ENCODE measurements at places on chromosomes 7 and 10. TPM values are rescaled to one million over a fixed set of nuclear protein-coding genes. Genes with fewer than 3 reads are reported as not detected.

Gene FBXO24
- total RNA-seq: 0.40 TPM

Gene LIPN
- total RNA-seq: not detected

DNA sequence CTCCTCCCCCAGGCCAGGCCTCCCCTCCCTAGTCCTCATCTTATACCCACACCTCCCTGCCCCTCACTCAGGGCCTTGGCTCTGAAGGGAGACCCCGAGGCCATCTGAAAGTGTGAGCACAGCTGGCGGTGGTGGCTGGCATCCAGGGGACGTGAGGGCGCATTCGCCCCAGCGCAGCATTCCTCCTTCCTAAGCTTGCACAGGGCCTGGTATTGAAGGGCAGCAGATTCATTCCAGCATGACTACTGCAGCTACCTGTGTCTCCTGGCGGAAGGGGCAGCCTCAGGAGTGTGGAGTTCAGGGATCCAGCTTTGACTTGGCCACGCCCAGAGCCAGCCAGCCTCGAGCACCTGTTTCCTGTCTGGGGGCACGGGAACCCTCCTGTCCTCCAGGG, 72.6 kb downstream of the PARP12 start:
- no peak for DNase-seq

DNA sequence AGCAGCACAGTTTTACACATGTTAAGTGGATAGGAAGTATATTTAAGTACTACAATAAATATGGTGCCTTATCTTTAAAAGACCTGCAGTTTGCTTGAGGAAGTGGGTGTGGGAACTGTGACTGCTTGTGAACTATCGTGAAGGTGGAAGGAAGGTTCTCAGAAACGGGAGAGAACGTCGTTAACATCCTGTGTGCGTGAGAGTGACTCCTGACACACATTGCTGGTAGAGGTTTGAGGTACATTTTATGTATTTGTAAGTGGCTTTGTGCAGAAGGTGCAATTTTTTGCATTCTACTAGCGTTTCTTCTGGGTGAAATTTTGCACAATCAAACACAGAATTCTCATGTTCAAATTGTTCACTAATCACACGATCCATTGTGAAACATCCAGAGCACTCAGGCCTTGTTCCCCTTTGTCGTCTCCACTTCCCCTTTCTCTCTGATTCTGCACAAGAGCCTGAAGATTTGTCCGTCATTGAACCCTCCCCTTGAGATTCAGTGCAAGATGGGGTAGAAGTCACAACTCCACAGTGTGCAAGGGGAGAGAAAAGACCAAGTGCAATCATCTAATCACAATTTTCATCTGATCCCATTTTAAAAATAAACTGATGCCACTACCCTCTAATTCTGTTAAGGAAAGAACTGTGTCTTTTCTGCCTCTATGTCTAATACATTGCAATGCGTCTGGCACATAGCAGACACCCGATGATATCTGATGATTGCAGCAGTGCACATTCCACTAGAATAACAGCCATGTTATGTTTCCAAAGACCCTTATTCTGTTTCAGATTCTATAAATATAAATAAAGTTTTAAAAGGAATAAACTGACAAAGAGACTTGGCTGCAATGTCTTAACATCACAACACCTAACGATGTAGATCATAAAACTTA, 279.9 kb downstream of the NEBL start:
- DNase-seq: no peak

Gene MDH2
- 376 TPM for total RNA-seq

GRCh38 chr7:155358948-155359712, 61.5 kb downstream of the INSIG1 start:
- peak; percentile 31 for DNase-seq

Gene DPP6
- not detected for total RNA-seq

DNA sequence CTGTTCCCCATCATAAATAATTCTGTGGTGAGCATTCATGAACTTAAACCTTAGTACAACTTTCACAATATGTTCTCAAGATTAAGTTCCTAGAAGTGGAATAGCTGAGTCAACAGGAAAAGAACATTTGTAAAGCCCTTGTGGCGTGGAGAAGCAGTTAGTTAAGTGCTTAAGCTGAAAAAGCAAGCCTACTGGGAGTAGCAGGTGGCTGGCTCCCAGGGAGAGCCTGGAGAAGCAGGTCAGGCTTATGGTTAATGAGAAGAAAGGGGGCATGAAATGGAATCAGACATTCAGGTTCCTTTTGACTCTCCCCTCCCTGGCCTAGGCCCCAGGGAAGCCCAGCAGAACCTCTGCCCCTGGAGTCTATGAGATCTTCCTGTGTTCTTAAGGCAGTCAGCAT, 35.3 kb downstream of the VSTM4 start:
- DNase-seq: no peak

Gene JCAD
- 19.3 TPM for total RNA-seq

DNA sequence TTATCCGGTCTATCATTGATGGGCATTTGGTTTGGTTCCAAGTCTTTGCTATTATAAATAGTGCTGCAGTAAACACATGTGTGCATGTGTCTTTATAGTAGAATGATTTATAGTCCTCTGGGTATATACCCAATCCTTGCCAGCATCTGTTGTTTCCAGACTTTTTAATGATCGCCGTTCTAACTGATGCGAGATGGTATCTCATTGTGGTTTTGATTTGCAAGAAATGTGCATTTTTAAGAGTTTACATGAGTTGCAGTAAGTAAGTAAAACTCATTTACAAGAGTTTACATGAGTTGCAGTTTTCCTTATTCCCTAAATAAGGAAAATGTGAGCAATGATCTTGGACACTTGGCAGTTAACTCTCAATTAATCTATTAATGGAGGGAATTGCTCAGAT, 312.1 kb downstream of the LHFPL3 start:
- DNase-seq: no peak

GRCh38 chr7:80463272-80463920, 48.5 kb downstream of the GNAT3 start:
- no peak for DNase-seq

GRCh38 chr7:12244129-12244528, 33.0 kb downstream of the TMEM106B start:
- DNase-seq: no peak

- DNase-seq: no peak
Observed at GRCh38 chr10:3486346-3487065, 298.5 kb downstream of the KLF6 start.

DNA sequence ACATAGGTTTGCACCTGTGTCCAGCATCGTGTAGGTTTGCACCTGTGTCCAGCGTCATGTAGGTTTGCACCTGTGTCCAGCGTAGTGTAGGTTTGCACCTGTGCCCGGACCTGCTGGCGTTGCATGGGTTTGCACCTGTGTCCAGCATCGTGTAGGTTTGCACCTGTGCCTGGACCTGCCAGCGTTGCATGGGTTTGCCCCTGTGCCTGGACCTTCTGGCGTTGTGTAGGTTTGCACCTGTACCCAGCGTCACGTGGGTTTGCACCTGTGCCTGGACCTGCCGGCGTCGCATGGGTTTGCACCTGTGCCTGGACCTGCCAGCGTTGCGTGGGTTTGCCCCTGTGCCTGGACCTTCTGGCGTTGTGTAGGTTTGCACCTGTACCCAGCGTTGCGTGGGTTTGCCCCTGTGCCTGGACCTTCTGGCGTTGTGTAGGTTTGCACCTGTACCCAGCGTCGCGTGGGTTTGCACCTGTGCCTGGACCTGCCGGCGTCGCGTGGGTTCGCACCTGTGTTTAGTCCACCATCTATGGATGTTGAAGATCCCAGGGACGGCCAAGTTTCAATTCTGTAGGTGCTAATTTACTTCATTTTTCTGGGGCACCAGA, 158.0 kb downstream of the WDR37 start:
- DNase-seq: no peak

Gene SLC26A4
- 1.5 TPM for total RNA-seq

GRCh38 chr10:113169853-113170460, 219.9 kb downstream of the TCF7L2 start:
- DNase-seq: no peak

Gene INHBA
- total RNA-seq: 14.1 TPM

Gene EBLN1
- total RNA-seq: not detected

DNA sequence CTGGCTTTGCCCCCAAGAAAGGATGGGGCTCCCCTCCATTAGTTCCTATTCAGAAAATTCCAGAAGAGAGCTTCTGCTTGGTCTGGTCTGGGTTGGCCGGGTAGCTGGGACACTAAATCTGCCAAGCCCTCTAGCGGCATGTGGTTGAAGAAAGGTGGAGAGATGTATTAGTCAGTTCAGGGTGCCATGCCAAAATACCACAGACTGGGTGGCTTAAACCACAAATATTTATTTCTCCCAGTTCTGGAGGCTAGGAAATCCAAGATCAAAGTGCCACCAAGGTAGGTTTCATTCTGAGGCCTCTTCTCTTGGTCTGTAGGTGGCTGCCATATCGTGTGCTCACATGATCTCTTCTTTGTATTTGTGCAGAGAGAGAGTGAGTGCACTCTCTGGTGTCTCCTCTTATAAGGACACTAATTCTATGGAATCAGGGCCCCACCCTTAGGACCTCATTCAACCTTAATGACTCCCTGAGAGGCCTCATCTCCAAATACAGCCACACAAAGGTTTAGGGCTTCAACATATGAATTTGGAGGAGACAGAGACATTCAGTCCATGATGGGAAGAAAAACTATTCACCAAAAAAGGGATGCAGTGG, 38.7 kb upstream of the MTPAP start:
- no peak for DNase-seq

Gene CHAT
- not detected for total RNA-seq

Gene GRID2IP
- total RNA-seq: not detected

GRCh38 chr7:98881561-98882315, 3.4 kb downstream of the TRRAP start:
- no peak for DNase-seq
